Brain microvascular endothelial cell (primary cell): ENCODE measurements at places on chromosomes 16 and 17.

- peak; percentile 28 for DNase-seq
Measured at GRCh38 chr17:40646791-40647623, 611 bp downstream of the SMARCE1 start.

GRCh38 chr16:82236415-82236814 is 66.4 kb upstream of the MPHOSPH6 start:
- no peak for DNase-seq

DNA sequence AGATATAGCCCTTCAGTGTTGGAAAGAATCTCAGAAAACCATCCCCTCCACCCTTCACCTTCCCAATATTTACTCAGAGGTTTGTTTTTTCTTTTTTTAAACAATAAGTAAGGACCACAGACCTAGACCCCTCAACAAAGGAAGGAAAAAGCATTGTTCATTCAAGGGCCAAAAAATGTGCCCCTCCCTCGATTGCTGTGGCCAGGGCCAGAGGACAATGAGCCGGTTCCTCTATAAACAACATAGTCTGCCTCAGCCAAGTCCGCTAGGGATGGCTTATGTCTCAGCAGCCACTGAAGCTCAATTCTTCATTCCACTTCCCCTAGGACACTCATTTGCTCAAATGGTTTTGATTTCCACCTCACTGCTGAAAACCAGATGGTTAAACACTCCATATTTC is 24.0 kb downstream of the TRIM16 start:
- DNase-seq, result no peak

DNA sequence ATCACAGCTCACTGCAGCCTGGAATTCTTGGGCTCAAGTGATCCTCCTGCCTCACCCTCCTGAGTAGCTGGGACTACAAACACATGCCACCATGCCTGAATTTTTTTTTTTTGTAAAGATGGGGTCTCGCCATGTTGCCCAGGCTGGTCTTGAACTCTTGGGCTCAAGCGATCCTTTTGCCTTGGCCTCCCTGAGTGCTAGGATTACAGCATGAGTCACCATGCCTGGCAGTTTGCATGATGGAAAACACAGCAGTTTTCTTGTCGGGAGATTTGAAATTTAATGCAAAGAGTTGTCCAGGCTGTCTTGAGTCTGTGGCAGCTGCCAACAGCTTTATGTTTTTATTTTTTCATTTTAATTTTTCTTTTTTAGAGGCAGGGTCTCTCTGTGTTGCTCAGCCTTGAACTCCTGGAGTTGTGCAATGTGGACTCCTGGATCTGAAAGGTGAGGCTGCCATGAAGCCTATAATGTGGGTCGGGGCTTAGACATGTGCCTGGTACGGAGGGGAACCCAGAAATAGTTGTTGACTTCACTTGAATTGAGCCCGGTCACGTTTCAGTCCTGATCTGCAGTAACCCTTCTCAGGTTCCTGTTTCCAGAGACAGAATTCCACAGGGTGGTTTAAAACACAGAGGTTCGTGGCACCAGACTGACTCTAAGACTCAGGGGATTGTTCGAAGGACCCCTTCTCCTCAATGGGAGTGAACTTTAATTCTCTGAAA is 18.7 kb downstream of the CD300A start:
- no peak for DNase-seq

DNA sequence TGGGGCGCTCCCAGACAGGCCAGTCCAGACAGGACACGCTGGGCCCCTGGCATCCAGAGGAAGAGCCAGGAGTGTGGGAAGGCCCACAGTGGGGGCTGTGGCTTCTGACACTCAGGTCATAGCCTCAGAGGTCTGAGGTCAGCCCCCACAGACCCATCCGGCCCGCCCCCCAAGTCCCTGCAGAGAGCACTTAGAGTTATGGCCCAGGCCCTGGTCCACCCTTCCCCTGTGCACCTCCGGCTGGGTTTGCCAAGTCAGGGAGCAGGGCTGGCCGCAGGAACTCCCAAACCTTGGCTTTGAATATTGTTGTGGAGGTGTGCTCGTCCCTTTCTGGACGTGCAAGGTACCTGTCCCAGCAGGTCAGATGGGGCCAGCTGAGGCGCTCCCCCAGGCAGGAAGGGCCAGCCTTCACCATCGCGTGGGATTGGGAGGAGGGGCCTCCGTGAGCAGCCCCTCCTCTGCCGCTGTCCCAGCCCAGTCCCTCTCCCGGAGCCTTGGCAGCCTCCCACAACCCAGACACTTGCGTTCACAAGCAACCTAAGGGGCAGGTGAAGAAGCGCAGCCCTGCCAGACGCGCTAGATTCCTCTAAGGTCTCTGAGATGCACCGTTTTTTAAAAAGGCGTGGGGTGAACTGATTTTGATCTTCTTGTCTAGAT is 74.6 kb downstream of the SOCS1 start:
- DNase-seq, result no peak

- DNase-seq, result peak; percentile 37
Measured at GRCh38 chr16:75402159-75402820, 31.0 kb downstream of the CFDP1 start.

- peak; percentile 68 for DNase-seq
Measured at GRCh38 chr17:78974635-78975591, 4.8 kb downstream of the LGALS3BP start.

GRCh38 chr16:84834403-84834772 is 14.6 kb downstream of the CRISPLD2 start:
- DNase-seq, result no peak

- DNase-seq, result no peak
Measured at GRCh38 chr17:61289408-61290385, 109.9 kb upstream of the TBX2 start.

GRCh38 chr16:22739077-22739476 is 74.9 kb upstream of the HS3ST2 start:
- no peak for DNase-seq

DNA sequence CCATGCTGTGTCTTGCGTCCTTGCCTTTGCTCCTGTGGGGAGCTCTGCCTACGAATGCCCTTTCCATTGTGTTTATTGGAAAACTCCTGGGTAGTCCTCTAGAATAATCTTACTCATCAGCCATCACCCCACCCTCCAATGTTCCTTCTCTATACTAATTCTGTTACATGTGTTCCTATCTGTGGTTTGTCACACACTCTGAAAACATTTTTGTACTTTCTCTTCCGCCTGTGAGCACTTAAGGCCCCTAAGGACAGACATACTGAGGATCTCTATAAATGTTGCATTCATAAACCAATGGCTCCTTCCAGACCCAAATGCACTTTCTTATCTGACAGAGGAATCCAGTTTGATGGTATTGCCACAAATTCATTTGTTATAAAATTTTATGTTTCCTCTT is 53.9 kb upstream of the MON1B start:
- no peak for DNase-seq

- no peak for DNase-seq
Measured at GRCh38 chr17:10428781-10429180, 7.0 kb upstream of the MYH8 start.

DNA sequence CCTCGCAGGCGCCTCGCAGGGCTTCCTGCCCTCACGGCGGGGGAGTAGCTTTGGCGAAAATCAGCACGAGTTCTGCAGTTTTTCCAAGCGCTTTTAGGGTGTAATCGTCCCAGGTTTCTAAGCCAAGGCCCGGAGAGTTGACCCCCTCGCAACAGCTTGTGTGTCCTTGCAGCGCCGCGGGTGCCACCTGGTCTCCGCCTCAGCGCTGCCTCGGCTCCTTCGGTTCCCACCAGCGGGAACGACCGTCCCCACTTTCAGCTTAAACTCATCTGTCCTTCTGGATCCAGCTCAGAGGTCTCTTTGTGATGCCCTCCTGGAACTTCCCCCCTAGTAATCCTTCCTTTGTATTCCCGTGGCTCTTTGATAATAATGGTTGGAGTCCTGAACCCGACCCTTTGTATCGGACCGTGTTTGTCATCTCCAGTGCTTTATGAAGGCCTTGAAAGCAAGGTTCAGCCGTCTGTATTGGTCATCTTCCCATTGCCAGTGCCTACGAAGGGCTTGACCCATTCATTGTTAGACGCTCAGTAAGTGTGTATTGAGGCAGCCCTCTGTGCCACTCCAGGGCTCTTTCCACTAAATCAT is 858 bp upstream of the SMARCE1 start:
- DNase-seq, result peak; percentile 8
